ENCODE measurements at places on chromosomes 5 and 9.

GRCh38 chr5:54524704-54525103 lies 7.1 kb downstream of the SNX18 start:
- no peak for DNase-seq

GRCh38 chr5:1187234-1187949 lies 14.0 kb upstream of the SLC6A19 start:
- DNase-seq = no peak

DNA sequence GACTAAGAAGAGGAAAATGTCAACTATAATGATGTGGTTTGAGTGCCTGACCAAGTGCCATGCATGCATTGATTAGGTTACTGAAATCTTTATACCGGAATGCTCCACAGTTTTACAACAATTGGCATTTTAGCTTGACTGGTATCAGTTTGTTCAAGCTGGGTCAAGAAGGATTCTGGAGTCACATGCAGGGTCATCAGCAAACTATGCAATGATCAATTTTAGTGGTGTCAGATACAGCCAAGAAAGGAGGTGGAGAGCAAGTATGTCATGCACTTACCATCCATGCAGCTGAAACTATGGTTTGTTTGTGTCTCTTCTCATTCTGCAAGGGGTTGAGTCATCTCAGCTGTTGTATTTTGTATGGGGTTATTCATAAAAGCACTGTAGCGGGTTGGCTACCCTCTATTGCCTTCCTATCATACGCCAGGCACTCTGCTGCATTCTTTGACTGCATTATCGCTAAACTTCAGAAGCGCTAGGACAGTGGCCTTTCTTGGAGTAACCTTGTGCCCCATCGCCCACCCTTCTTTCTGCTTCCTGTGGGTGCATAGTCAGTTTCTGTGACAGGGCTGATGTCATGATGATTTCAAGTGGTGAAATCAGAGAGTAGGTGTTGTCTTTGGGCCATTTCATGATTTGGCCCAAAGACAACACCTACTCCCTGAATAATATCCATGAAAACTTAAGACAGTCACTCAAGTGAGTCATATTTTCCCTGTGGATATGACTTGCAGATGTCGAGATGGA lies 145.4 kb downstream of the MTX3 start:
- no peak for DNase-seq

GRCh38 chr5:4099386-4099785 lies 503.8 kb downstream of the IRX1 start:
- no peak for DNase-seq

DNA sequence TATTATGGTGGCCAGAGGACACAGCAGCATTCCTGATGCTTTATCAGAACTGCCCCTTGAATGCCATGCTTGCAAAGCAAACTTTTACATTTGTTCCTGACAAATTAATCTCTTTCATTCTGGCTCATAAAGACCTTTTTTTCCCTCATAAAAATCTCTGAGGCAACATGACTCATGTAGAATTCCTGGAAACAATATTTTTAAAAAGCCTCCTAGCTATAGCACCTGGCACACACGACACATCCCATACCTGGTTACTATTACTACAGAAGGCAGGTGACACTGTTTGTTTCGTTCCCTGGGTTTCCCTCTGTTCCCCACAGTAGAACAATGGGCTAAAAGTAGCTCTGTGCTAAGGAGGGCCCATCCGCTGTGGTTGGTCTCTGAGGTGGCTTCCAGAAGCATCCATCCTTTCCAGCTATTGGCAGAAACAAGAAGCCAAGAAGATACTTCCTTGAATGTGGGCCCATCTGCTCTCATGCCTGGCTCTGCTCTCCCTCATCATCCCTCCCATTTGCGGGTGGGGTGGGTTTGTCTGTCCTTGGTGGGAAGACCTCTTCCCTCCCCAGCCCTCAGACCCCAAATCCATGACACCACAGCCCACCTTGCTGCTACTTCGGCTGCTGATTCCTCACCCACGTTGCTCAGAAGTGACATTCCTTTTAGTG lies 59.1 kb downstream of the GALNT12 start:
- no peak for DNase-seq

- DNase-seq = no peak
Measured at GRCh38 chr5:155094455-155094854, 80.9 kb downstream of the KIF4B start.

DNA sequence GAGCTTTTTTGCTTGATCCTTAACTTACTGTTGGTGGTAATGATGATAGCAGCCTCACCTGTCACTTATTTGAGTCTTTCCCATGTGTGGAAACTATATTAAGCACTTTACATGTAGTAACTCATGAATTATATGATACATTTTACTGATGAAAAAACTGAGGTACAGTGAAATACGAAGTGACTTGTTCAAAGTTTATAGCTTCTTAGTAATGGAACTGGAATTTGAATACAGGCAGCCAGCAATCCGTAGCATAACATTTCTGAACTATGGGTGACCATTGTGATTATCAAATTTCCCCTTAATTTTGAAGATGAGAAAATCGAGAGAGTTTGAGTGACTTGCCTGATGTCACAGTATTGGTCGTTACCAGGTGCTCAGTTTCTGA lies 17.3 kb downstream of the SCAMP1 start:
- no peak for DNase-seq

GRCh38 chr5:91257301-91257700 lies 125.8 kb downstream of the ARRDC3 start:
- no peak for DNase-seq

DNA sequence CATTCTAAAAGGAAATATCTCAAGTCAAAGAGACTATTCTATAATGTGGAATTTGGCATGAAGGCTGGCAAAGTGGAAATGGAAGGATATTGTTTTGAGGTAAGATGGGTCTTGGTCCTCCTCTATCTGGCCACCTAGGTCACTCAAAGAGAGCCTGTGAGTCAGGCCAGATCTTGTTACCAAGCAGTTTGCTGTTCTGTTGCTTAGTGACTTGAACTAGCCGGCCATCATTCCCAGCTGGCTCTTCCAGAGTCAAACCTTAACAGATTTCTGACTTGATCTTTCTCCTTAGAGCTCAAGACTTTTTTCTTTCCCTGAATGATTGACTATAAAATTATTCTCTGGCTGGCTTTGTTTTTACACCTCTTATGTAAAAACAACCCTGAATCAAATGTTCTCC lies 136.1 kb downstream of the PDE4D start:
- DNase-seq = no peak

GRCh38 chr5:89342106-89342876 lies 459.3 kb upstream of the MEF2C start:
- no peak for DNase-seq

- peak; percentile 21 for DNase-seq
Measured at GRCh38 chr9:132732326-132733259, 62.3 kb downstream of the GTF3C4 start.

GRCh38 chr5:105684799-105685198 lies 1985.9 kb downstream of the EFNA5 start:
- no peak for DNase-seq

- no peak for DNase-seq
Measured at GRCh38 chr5:41908374-41909079, 4.4 kb downstream of the RIMOC1 start.

DNA sequence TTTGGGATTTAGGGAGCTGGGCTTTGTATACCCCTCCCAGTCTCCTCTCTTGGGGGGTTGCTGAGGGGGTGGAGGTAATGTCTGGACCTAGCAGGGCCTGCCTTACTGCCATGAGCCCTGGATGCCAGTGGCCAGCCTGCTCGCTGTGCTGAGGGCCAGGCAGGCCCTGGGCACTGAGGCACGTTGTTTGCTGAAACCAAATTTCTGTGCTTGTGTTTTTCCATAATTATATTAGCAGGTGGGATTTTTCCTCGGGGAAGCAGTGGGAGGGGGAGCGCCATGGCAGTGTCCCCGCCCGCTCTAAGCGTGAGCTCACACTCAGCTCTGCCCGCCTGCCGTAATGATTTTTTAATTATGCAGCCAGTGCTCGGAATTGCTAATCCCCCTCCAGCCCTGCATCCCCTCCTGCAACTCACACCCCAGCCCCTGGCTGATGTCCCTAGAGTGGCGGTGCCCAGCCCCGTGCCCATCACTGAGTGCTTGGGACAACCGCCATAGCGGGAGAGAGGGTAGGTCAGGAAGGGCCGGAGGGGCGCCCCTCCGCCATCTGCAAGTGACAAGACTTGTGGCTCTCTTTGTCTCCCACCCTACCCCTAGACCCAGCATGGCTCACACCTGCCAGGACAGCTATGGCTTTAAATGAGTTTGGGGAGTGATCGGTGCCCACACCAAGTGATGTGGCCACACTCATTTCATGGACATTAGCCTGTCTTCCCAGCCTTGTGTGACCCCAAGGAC lies 20.9 kb downstream of the CXXC5 start:
- DNase-seq = no peak

DNA sequence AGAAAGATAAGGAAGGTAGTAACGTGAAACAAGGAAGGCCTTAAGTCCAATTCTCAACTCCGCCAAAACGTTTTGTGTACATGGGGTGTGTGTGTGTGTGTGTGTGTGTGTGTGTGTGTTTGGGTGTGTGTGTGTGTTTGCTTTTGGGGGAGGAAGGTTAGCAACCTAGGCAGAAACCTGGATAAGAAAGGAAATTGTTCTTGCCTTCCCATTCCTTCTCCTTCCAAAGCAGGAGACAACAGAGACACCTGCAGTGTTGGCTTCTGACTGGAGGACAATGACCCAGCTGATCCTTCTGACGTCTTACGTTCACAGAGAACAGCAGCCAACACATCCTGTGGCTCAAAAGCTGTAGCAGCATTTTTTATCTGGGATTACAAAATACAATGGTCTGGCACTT lies 4.1 kb upstream of the CCNG1 start:
- DNase-seq = no peak

GRCh38 chr5:175079707-175080106 lies 355.3 kb downstream of the MSX2 start:
- DNase-seq = no peak

DNA sequence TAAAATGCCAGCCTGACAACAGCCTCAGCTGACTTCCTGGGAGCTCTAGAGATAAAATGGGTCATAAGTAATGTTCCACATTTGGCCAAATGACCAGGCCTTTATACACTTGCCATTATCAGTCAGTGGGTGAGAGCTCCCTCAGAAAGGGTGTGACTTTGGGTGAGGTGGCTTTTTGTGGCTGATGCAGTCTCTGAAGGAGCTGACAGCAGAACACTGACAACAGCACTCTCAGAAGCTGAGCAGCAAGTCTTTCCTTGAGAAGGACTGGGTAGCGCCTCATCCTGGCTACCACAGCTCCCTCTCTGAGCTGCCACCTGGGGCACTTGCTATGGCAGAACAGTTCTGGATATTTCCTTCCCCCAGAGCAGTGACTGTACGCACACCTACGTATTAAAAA lies 22.0 kb upstream of the GNAQ start:
- DNase-seq = no peak

DNA sequence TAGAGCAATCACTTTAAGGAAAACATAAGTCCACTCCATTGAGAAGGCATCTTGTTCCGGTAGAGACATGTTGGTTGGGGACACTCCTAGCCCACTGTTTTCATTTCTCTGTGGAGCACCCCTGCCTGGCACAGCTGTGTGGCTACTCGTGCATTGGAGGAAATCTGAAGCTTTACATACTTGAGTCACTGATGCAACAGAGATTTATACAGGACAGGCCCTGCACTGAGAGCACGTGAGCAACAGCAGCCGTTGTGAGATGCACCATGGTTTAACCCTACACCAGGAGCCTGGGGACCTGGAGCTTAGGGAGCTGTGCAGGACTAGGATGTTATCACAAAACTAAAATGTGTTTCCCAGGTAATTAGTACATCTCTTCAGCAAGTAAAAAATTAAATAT lies 230.7 kb upstream of the IRX1 start:
- DNase-seq = no peak

DNA sequence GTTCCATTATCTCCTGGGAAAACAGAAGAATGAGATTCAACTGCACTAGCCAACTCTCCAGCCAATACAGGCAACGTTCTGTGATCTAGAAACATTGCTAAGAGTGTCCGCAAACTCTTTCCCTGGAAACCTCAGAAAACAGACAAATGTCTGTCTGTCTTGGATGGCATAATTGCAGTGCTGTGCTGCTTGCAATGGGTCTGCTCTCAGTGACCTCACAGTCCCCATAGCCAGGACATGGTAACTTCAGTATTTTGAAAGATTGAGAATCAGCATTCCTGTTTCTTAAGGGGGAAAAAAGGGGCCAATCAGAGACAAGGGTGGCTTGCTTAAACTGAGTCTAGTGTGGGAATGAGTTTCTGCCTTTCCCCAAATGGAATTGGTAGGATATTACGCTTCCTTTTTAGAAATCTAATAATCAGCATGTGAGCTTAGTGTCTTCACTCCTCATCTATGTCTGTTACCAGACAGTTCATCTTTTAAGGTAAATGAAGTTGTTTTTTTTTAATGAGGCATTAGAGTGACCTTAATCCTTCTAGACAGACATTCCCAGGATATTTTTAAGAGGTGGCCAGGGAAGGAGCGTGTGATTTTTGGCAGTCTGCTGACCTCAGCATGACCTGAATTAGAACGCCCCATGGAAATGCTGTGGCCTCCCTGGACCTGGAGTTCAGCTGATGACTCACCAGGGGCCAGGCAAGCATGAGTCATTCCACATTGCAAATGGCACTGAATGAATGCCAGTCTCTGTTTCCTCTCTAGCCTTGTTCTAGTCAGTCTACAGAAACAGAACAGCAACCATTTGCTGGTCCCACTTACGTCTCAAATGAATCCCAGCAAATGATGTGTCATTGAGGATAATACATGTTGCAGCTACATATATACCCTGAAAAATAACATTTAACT lies 210.2 kb upstream of the ACTBL2 start:
- DNase-seq = peak; percentile 78

DNA sequence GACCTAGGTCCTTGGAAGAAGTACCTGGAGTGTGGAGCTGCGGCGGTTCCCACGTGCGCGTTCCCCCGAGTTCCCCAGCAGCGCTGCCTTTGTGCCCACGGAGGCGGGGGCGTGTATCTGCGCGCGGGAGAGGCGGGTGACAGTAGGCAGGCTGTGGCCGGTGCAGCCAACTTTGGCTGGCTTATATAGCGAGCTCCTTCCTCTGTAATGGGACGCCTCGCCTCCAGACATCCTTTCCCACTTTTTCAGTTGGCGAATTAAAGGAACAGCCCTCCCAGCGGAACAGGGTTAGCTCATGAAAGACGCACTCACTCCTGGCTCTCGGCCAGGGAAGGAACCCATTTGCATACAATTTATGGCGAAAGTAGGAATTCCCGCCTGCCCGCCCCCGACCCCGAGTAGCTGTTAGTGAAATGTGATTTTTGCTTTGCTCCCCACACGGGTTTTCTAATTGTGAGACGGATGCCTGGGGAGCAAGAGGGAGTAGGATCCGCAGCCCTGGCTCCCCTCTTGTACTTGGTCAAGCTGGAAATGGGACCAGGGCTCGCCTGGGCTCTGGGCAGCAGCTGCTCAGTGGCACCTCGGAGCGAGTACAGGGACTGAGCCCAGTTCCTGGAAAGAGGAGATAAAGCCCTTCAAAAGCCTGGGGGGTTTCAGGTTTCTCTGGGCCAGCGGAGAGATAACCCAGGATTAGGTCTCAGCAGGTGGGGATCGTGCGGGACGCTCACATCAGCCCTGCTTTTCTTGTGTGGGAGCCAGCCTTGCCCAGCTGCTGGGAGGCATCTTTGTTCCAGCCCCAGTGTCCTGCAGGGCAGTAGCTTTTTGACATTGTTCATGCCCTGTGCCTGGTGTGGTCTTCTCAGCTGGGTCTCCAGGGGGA lies at the start of gene TNC:
Gene TNC (minus strand): TSS at position 159 of the 880 bp plus-strand sequence. CDS start 27,139 bp downstream, outside the sequence.
- DNase-seq = peak; percentile 28

- DNase-seq = no peak
Measured at GRCh38 chr5:132070460-132071337, 2.9 kb upstream of the CSF2 start.

- DNase-seq = peak; percentile 26
Measured at GRCh38 chr9:134226221-134226930, 62.0 kb upstream of the RNU6ATAC start.
